CD4-positive, alpha-beta memory T cell (primary cell): ENCODE measurements at places on chromosomes 5 and 9.

- DNase-seq = no peak
Measured at GRCh38 chr5:169651526-169651925, 14.5 kb downstream of the DOCK2 start.

DNA sequence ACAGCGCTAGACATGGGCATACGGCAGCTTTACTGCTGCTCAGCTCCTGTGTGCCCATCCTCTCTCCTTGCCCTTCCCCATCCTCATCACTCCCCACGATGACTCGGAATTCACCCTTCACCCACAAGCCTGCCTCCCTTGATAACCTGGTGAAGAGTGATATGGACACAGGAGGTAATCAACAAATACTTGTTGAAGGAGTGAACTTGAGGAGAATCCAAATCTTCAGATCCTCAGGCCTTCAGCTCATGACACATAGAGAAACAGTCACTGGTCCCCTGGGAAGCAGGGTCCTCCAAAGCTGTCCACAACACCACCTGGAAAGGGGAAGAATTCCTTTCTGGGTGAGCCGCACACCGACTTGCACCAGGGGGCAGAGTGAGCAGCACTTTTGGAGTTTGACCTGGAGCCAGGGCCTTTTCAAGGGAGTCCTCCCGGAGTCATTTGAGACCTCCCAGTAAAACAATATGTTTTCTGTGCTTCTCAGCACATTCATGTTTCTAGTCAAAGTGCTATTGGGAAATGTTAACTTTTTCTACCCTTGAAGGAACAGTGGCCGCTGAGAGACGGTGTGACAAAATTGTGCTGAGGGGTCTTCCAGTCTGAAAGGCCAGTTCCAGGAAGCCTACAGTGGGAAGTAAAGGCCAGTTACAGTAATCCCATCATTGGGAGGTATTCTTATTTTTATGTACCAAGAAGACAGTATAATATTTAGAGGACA lies 332.3 kb downstream of the CWC27 start:
- DNase-seq = no peak

DNA sequence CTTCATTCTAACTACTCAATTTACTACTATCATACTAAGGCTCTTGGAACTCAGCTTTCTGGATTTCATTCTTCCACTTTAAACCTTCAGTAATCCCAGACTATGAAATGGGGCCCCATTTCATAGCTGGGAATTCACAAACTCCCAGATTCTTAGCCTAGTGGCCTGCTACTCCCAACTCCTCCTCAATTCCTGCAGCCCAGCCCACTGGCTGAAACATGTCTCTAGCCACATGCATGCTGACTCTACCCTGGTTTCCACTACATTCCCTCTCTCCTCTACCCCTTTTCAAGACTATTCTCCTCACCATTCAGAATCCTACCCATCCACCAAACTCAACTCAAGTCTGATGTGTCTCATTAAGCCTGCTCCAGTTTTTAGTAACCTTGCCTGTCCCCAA lies 370.6 kb downstream of the BNC2 start:
- no peak for DNase-seq

DNA sequence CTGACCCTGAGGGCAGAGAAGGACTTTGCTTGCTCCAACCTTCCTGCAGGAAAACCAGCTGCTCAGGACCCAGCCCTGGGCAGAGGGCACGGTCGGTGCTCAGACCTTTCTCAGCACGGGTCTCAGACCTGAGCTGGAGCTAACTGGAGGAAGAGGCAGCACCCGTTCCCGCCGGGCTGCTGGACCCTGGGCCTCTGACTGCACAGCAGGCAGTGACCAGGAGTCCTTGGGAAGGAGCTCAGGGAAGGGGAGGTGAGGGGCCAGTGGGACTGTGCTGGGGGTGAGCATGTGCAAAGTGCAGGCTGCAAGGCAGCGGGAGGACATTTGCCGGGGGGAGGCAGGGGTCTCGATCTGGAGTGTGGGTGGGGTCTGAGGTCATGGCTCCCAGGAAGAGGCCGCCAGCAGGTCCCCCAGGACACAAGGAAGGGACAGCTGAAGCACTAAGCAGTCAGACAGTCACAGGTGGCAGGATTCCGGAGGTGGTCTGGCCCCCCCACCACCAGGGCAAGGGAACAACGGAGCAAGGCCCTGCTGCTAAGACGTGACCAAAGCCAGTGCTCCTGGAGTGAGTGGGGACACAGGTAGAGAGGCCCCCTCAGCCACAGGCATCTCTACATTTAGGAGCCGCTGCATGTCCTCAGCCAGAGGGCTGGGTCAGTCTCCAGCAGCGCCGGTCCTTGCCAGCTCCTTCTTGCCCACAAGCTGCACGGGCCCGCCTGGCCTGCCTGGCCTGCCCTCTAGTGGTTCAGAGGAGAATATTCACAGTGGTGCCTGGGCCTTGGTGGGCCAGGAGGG lies 4.8 kb upstream of the DPM2 start:
- peak; percentile 49 for DNase-seq

DNA sequence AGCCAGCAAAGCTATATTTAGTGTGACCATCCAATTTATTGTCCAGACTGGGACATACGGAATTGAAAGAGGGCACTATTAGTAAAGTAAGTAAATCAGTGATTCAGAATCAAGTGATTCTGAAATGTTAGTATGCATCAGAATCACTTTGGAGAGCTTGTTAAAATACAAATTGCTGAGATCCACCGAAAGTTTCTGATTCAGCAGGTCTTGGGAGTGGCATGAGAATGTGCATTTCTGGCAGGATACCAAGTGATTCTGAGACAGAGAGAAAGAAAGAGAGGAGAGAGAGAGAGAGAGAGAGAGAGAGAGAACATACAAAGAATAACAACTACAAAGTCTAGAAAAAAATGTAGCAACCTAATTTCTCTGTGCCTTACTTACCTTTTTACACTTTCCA lies 65.4 kb upstream of the ASTN2 start:
- no peak for DNase-seq

DNA sequence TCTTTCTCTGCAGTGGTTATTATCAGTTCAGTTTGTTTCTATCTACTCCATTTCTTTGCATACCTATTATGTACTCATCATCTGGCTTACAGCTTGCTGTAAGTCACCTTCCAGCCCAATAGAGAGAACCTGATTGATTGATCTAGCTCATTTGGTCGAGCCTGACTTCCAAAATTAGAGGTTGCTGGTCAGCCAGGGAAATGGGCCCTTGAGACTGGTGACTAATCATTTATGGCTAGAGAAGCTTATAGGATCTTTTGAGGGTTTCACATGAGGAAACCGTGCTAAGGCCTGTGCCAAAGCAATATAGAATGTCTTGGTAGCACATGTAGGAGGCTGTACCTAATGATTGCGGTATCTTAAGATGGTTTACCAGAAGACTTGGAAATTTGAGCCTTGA lies 5.8 kb downstream of the SREK1 start:
- no peak for DNase-seq
